ENCODE measurements at places on chromosomes 2 and 18.
A peak's percentile ranks its signal among the peaks of the same experiment; 100 is the strongest.

DNA sequence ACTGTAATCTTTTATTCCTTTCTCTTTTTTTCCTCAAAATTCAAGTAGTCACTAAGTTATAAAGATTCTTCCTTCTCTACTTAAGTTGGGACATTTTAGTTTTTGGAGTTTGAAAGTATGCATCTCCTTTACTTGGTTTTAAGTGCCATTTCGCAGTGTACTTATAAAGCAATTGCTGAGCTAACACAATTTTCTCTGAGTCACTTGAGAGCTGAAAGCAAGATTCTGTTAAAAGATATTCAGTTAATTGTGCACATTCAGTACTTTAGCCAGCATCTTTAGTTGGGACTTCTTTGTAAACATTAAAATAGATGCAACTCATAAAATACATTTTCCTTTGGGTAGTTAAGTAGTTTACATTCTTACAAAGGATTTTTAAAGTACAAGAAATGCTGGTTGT, 136.0 kb downstream of the GFPT1 start:
- no peak for DNase-seq

DNA sequence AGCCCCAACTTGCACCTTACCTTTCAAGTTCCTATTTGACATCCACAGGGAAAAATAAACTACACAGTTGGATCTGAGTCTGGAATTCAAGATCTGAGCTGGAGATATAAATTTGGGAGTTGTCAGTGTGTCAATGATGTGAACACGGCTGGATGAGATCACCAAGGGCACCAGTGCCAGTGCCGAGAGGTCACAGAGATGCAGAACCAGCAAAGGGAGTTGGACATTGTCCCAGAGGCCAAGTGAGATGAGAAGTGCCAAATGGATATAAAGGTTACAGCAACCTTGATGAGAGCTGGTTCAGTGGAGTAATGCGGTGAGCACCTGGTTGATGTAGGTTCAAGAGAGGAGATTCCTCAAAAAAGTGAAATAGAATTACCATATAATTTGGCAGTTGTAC, 24.8 kb downstream of the LRRFIP1 start:
- DNase-seq, result no peak

DNA sequence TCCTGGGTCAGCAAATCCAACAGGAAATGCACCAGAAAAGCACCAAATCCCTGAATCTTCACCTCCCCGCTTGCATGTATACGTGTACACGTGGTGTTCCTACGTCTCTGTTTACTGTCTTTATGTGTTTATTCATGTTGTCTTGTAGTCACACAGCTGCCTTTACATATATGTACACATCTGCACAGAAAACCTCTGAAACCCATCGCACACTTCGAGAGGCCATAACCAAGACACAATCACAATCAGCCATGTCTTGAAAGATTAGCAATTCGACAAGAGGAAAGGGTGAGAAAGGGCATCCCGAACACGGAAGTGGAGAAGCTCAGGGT, 98.1 kb downstream of the PLB1 start:
- no peak for DNase-seq

DNA sequence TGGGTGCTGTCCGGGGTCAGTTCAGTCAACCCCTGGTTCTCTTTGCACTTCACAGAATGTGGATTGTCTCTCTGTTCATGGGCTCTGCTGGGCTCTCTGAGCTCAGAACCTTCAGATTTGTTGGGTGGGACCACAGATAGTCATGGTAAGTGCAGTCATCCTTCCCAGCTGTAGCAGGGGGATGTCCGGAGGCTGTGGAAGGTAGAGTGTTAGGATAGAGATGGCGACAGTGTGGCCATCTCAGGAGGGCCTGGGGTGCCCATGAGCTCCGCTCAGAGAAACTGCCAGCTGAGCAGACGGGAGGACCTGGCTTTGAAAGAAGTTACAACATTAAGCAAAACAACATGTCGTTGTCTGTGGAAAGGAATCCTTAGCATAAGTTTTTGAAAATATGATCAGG, 149.8 kb downstream of the FAM210A start:
- DNase-seq, result no peak

DNA sequence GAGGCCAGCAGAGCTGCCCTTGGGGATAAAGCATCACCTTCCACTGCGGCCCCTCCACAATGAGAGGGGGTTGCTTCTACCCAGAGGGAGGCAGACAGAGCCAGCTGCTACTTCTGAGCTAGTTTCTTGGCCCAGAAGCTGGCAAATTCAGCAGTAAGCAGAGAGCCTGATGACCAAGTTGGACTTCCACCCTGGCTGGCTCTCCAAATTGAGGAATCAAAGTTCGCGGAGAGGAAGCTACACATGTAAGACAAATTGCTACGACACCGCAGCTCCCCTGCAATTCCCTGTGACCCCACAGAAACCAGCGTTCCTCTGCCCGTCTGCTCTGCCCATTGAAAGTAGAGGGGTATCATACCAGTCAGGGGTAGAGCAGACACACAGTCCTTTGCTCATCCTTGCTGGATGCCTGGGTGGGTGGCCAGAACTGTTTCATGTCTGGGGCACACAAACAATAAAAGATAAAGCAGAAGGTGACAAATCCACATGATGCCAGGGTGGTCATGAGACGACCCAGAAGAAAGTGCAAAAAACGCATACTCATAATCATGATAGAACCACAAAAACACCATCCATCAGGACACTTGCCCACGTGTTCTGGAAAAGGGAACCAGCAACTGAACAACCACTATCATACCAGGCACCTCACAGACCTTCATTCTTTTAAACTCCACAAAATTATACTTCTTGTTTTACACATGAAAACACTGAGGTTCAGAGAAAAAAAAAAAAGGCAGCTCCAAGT, 5.4 kb downstream of the TFCP2L1 start:
- no peak for DNase-seq

DNA sequence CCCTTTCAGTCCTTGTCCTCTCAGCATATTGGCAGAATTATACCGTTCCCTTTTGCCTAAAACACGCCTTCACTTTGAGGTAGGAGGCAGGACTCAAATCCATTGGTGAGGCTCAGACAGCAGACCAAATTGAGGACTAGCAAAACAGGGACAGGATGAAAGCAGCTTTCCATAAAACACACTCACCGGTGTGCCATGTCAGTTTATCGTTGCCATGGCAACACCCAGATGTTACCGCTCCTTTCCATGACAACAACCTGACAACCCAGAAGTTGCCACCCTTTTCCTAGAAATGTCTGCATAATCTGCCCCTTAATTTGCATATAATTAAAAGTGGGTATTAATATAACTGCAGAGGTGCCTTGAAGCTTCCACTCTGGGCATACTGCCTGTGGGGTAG, 730.4 kb downstream of the METTL4 start:
- no peak for DNase-seq

DNA sequence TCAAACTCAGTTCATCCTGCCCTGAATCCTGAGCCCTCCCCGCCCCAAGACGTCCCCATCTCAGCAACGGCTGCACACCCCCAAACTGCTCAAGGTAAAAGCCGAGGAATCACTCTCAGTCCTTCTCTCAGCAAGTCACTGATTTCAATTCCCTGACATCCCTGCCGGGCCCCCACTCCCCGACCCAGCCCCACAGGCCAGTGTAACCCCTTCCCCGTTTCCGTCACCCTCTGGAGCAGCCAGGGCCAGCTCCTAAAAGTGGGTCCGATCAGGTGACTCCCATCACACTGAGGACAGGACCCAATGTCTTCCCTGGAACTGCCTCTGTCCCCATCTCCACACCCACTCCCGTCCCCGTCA, 20.5 kb downstream of the SNORC start:
- DNase-seq, result no peak

DNA sequence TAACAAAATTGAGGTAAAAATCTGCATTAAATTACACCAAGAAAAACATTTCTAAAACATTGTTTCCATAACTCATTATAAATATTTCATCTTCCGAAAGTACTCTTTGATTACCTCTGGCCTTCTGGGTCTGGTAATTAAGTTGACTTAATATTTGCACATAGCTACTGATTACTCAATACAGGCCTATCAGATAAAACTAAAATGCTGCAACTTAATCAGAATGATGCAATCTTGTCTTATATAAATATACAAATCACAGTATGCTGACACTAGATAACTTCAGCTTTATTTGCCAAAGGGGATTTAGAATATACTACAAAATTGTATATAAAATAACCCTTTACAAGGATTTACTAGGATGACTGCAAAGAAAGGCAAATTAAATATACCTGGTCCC, 49.3 kb downstream of the SLC35F5 start:
- no peak for DNase-seq

GRCh38 chr2:176092270-176093144, at the start of gene HOXD13:
Gene HOXD13 (plus strand): TSS chr2:176092721. CDS start chr2:176092891, 170 bp downstream.
- DNase-seq, result no peak

GRCh38 chr2:102190430-102191107, 3.7 kb downstream of the IL1RL2 start:
- DNase-seq, result no peak

DNA sequence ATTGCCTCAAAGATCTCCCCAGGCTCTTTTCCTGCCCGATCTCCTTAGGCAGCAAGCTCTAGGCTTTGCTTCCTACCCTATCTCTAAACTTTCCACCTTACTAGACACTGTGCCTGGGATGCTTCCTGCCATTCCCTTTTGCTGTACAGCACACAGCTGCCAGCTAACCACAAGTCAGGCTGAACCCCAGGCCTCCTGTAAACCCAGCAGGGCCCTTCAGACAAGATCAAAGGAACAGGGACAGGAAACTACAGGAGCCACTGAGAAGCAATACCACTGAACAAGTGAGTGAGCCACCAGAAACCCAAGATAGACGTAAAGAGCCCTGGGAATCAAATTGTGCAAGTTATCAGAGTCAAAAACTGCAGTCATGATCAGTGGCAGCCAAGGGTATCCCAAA, 180.7 kb downstream of the SUCLG1 start:
- DNase-seq, result no peak

- DNase-seq, result no peak
Measured at GRCh38 chr2:164692958-164693357, 71.7 kb upstream of the GRB14 start.

GRCh38 chr2:7023542-7023941, 106.3 kb downstream of the RNF144A start:
- DNase-seq, result peak; percentile 26

DNA sequence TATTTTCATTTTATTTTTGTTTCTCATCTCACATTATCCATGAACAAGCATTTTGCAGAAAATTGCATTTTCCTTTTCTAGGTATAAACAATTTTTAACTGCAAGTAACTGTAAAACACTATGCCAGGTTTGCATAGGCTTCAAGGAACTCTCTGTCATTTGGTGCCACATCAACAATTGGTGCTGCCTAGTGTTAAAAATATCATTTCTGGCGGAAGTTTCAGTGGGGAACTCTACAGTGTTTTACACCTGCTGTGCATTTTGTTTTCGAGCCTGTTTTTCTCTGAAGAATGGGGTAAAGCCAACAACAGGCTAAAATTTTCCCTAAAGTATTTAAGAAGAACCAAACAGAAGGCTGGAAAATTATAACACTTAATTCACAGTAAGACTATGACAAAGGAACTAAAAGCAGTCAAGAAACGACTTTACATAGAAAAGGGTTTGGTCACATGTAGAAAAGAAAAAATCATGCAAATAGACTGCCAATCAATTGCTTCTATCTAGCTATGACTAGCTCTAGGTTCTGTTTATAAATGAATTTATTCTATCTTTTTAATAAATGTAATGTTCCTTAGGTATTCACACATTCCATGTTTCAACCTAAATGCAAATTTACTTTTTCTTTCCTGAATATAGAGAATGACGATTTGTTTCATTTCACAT, 21.4 kb upstream of the FRZB start:
- DNase-seq, result no peak

- DNase-seq, result no peak
Measured at GRCh38 chr18:51767293-51767692, 569.8 kb upstream of the MEX3C start.

- peak; percentile 78 for DNase-seq
Measured at GRCh38 chr2:68121873-68122679, 35.6 kb upstream of the PNO1 start.

DNA sequence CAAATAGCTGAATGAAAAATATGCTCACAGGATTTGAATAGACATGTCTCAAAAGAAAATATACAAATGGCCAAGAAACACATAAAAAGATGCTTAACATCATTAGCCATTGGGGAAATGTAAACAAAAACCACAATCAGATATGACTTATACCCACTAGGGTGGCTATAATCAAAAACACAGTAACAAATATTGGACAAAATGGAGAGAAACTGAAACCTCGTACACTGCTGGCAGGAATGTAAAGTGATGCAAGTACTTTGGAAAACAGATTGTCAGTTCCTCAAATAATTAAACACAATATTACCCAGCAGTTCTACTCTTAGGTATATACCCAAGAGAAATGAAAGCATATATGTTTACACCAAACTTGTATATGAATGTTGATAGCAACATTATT, 213.0 kb downstream of the PHLPP1 start:
- no peak for DNase-seq
